ENCODE measurements at places on chromosomes 4 and X.

DNA sequence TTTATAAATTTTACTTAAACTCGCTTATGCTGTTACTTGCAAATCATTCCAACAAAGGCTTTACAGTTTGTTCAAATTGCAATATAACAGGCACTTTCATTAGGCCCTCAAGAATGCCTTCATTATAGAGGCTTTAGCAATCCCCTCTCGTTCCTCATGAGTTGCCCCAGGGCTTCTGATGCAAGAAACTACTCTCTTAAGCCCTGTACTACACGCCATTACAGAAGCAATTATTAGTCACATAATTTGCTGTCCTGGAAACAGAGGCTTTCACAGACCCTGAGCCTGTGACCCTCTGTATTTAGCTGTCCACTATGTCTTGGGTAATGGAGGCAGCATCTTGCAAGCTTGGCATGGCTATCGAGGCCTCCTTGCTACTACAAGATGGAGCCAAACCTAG, 965.9 kb upstream of the DIAPH2 start:
- no peak for DNase-seq

- DNase-seq: no peak
Measured at GRCh38 chr4:121701263-121701662, 4.5 kb upstream of the ANXA5 start.

- DNase-seq: no peak
Measured at GRCh38 chr4:159447296-159447695, 344.4 kb downstream of the RAPGEF2 start.

- no peak for DNase-seq
Measured at GRCh38 chrX:97215186-97215585, 331.5 kb downstream of the RPA4 start.

- DNase-seq: no peak
Measured at GRCh38 chr4:113971706-113972360, 7.6 kb downstream of the ARSJ start.

- no peak for DNase-seq
Measured at GRCh38 chr4:169741569-169741968, 16.2 kb downstream of the HPF1 start.

DNA sequence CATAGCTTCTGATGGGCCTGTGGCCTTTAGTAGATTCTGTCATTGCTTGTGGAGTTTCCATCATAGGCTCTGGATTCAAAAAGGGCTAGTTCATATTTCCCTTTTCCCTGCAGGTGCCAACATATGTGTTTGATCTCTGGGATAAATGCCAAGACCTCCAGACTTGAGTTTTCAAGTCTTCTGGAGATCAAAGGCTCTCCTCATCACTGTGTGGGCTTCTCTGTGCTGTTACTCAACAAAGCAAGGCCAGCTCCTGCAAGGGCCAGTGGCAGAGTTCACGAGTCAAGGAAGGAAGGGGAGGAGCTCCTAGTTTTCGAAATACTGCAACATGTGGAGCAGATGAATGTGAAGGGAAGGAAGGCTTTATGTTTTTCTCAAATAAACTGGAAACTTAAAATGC, 62.7 kb upstream of the SCML1 start:
- DNase-seq: no peak

GRCh38 chr4:7638984-7639789, 204.5 kb upstream of the PSAPL1 start:
- DNase-seq: no peak

DNA sequence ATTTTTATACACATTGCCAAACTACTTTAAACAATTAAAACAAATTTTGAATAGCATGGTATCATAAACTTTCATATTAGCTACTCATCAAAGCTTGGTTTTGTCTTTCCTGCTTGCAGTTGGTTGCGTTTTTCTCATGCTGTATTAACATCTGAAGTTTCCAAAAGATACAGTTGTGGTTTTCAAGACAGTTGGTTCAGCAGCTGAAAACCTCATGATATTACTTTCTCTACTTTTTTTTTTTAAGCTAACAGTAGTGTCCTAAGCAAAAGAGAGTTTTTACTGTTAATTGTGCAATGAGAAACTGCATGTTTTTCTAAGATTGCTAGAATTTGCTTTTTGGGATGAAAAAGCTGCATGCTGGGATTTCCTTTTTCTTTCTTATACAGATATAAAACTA, 15.2 kb downstream of the RUFY3 start:
- no peak for DNase-seq
